ENCODE measurements at places on chromosomes 7 and 10. TPM values are rescaled to one million over a fixed set of nuclear protein-coding genes. Genes with fewer than 3 reads are reported as not detected.

- no peak overlapping the region for H3K27ac ChIP-seq
- H3K27me3 ChIP-seq = no peaks in the 10 kb centered on the region
- no peak overlapping the region for H3K4me3 ChIP-seq
- H3K4me1 ChIP-seq = no peaks in the 10 kb centered on the region
These were observed 118.1 kb upstream of the RHEB start for GRCh38 chr7:151637781-151638261.

- no peaks in the 10 kb centered on the region for H3K27me3 ChIP-seq
- no peaks in the 10 kb centered on the region for H3K4me1 ChIP-seq
- H3K4me3 ChIP-seq = no peak overlapping the region
- DNase-seq = no peak
- H3K27ac ChIP-seq = no peak overlapping the region
These were observed 4.1 kb downstream of the LRRC17 start for GRCh38 chr7:102916881-102917280.

DNA sequence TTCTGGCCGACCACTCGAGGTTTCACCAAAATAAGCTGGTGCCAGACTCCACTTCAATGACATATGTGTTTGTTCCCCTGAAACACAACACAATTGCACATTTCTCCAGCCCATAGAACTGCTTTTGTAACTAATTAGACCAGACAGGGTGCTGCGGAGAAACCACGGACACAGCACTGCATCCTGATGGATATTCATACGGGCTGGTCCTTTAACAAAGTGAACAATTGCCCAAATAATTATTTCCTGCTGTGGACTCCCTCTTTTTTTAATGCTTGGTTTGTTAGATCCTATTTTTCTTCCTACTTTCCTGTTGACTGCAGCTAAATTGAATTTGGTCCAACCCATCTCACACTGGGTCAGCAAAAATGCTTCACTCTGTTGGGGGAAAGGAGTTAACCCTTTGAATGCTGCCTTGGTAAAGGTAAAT, 198.6 kb upstream of the BMPER start:
- DNase-seq = no peak
- no peaks in the 10 kb centered on the region for H3K4me1 ChIP-seq
- no peaks in the 10 kb centered on the region for H3K27me3 ChIP-seq
- no peaks in the 10 kb centered on the region for H3K36me3 ChIP-seq
- H3K4me3 ChIP-seq = no peak overlapping the region

- no peak for DNase-seq
- H3K27ac ChIP-seq = no peak overlapping the region
- H3K36me3 ChIP-seq = no peaks in the 10 kb centered on the region
- H3K4me3 ChIP-seq = no peak overlapping the region
- no peaks in the 10 kb centered on the region for H3K27me3 ChIP-seq
These were observed 2.0 kb downstream of the DBF4 start for GRCh38 chr7:87878208-87878735.

- H3K36me3 ChIP-seq = no peaks in the 10 kb centered on the region
- no peaks in the 10 kb centered on the region for H3K27me3 ChIP-seq
- DNase-seq = no peak
- no peak overlapping the region for H3K27ac ChIP-seq
- H3K4me1 ChIP-seq = no peaks in the 10 kb centered on the region
- H3K4me3 ChIP-seq = no peak overlapping the region
These were observed 6.3 kb upstream of the KCNMA1 start for GRCh38 chr10:77643795-77644468.

GRCh38 chr7:108136191-108136688, 6.1 kb upstream of the LAMB4 start:
- no peak overlapping the region for H3K4me3 ChIP-seq
- H3K27ac ChIP-seq = no peak overlapping the region
- H3K27me3 ChIP-seq = no peaks in the 10 kb centered on the region

- peak; percentile 66 for DNase-seq
- no peak overlapping the region for H3K4me3 ChIP-seq
- H3K36me3 ChIP-seq = peaks cover 53% of the 10 kb centered on the region
- no peaks in the 10 kb centered on the region for H3K4me1 ChIP-seq
- H3K27me3 ChIP-seq = no peaks in the 10 kb centered on the region
These were observed 33.1 kb downstream of the HBP1 start for GRCh38 chr7:107201795-107202450.

The GHRHR gene
- 0.47 TPM for polyA plus RNA-seq

The KAZALD1 gene
- 1.6 TPM for polyA plus RNA-seq
